ENCODE measurements at places on chromosomes 2 and 18.

GRCh38 chr2:187250137-187250536, 197.9 kb downstream of the CALCRL start:
- DNase-seq: no peak

DNA sequence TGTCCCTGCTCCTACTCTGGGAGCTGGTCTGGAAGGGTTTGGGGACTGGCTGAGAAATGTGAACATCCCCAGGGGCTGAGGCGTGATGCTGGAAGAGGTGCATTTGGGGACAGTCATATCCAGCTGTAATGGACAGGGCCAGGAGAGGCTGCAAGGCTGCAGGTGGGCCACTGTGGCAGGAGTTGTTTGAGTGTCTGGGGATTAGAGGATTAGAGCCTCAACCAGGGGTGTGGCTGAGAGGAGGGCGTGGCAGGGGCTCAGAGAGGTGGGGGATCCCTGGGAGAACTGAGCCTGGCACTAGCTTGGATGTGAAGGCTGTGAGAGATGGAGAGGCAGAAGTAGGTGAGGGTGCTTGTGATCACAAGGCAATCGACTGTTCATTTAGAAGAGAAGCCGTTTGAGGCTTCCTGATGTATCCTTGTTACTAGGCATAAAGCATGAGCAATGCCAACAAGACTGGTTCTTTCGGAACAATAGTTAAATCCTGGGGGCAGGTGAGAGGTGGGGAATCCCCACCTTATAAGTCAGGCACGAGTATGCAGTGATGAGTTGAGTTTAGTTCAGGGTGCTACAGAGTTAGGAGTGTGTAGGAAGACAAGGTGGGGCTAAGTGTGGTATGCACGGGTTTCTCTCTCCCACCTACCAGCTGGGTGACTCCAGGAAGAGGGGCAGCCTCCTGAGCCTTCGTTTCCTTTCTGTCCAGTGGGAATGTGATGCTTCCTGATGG, 31.9 kb downstream of the SH3RF3 start:
- no peak for DNase-seq

DNA sequence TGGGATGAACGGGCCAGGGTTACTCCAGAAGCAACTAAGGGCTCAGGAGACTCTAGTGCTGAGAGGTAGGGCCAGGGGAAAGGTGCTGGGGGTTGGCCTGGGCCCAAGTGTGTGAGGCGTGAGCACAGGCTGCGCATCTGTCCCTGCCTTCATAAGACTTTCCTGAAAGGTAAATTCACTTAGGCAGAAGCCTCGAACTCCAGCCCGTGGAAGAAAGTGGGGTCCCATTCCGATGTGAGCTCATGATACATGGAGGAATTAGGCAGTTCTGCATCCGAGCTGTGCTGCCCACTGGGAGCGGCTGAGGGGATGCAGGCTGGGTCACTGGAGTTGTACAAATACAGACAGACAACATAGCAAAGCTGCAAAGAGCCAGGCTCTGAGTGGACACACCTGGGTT, 16.2 kb downstream of the PARD6G start:
- no peak for DNase-seq

DNA sequence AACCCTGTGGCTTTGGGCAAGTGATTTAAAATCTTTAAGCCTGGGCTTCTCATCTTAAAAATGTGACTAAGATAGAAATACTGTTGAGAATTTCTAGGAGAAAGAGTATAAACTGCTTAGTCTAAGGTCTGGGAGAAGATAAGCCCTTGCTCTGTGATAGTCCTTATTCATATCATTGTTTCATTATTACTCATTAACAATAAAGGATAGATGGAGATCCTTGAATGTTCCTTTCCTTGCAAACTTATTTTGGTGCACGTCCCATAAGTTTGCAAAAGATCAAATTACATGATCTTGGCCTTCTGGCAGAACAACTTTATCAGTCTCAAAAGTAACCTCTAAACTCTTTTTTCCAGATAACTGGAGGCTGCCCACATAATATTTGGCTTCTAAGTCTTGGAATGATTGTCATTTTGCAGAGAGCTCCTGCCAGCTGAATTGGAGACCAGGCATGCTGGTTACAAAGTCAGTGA, 138.3 kb downstream of the FAM124B start:
- DNase-seq: no peak

GRCh38 chr2:18630541-18630940, 41.2 kb upstream of the NT5C1B start:
- no peak for DNase-seq

- DNase-seq: no peak
These were observed 26.2 kb upstream of the LRRTM1 start for GRCh38 chr2:80330527-80331450.

DNA sequence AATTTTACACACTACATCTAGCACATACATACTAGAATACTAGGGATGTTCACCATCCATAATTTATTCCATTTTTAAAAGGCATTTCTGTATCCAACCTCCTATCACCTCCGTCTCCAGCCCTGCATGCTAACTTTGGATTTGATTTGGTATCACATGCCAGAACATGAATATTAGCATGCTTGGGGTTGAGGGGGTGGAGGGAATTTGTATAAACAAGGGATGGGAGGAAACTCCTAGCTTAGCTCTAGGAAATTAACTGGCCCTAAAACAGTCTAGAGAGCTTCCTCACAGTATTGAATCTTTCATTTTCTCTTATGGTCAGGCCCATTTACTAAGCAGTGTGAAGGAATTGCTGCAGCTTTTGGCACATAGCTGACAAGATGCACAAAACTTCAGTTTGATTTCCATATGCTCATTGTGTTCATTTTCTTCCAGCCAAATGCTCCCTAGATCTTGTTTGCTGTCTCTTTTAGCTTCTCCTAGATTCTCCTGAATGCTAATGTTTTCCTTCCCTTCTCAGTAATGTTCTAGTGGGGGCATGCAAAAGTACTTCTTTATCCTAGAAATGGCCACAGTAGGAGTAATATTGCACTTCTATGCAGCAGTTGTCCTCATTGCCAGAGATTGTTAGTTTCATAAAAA, 135.2 kb downstream of the VWC2L start:
- DNase-seq: no peak

- DNase-seq: no peak
These were observed 160.3 kb upstream of the WDSUB1 start for GRCh38 chr2:159446817-159447216.
